ENCODE measurements at places on chromosomes 7 and 10. TPM values are rescaled to one million over a fixed set of nuclear protein-coding genes. Genes with fewer than 3 reads are reported as not detected.

Gene PTCD1
- total RNA-seq = 7.6 TPM

Gene UNCX
- total RNA-seq = not detected

Gene LEP
- not detected for total RNA-seq

Gene SPDYE6
- total RNA-seq = not detected

Gene RHBDD2
- 23.8 TPM for total RNA-seq

Gene LYZL1
- total RNA-seq = not detected

Gene CALY
- not detected for total RNA-seq

Gene ZPBP
- not detected for total RNA-seq

Gene GSAP
- total RNA-seq = 0.55 TPM

Gene GRM3
- total RNA-seq = not detected

Data from OCI-LY7 (cell line).